ENCODE measurements at places on chromosomes 6 and 20.
A peak's percentile ranks its signal among the peaks of the same experiment; 100 is the strongest.

GRCh38 chr6:107786709-107787588 lies 37.2 kb downstream of the SCML4 start:
- no peak for DNase-seq

- DNase-seq = no peak
Measured at GRCh38 chr20:1941226-1941625, 46.0 kb downstream of the SIRPA start.

DNA sequence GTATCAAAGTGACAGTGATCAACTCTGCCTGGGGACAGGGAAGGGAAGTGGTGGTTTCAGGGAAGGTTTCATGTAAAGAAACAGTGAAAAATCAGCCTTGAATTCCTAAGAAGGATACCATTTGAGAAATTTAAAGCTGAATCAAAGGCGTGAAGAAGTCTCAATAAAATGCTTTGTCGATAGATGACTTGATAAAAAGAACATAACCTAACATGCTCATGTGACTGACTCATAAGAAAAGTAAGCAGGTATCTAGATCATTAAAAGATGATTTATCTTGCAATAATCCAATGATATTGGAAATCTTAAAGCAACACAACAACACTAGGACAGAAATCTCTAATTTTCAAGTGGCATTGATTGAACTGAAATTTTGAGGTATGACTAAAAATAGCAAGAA lies 14.3 kb downstream of the EDN1 start:
- DNase-seq = no peak

GRCh38 chr6:148596891-148597455 lies 149.9 kb upstream of the UST start:
- no peak for DNase-seq

GRCh38 chr6:43188426-43188825 lies 6.4 kb downstream of the CUL9 start:
- no peak for DNase-seq

GRCh38 chr20:55746723-55747122 lies 258.6 kb downstream of the CBLN4 start:
- DNase-seq = no peak

DNA sequence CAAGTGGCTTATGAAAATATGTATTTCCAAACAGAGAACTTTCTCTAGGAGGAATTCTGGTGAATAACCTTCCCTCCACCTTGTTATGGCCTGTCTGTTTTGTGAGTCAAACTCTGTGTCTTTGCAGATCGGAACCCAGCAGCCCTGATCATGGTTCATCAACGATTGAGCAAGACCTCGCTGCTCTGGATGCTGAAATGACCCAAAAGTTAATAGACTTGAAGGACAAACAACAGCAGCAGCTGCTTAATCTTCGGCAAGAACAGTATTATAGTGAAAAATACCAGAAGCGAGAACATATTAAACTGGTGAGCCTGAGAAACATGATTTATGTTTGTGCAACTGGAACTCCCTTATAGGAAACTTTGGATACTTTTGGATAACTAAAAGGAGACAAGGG lies 294.5 kb upstream of the PLCB4 start:
- DNase-seq = no peak

- no peak for DNase-seq
Measured at GRCh38 chr20:17859616-17860232, 108.9 kb downstream of the SNX5 start.

- no peak for DNase-seq
Measured at GRCh38 chr6:150048099-150048498, 20.8 kb downstream of the ULBP3 start.

GRCh38 chr6:113172531-113172966 lies 684.6 kb upstream of the MARCKS start:
- no peak for DNase-seq

- peak; percentile 12 for DNase-seq
Measured at GRCh38 chr6:22838345-22838744, 269.0 kb downstream of the HDGFL1 start.

- no peak for DNase-seq
Measured at GRCh38 chr6:82645536-82646230, 282.1 kb downstream of the TPBG start.

GRCh38 chr6:90000864-90001731 lies 106.8 kb downstream of the GJA10 start:
- no peak for DNase-seq

- DNase-seq = no peak
Measured at GRCh38 chr20:37968841-37969401, 64.3 kb downstream of the TTI1 start.

GRCh38 chr20:57682184-57683101 lies 27.4 kb downstream of the PMEPA1 start:
- DNase-seq = no peak

DNA sequence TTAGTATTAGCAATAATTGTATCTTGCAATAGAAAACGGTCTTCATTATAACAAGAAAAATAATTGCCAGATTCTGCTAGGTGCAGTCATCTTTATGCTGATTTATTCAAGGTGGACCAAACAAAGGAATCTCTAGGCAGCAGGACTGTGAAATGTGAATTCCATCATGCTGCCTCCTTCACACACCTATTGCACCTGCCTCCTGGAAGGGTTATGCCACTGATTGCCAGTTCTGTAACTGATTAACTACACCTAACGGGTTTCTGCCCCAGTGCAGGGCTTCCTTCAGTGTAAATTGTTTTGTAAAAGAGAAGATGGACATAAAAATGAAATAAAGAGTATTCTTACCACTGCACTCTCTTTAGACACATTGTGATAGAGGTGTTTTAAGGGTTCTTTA lies 96.1 kb downstream of the FOXO3 start:
- no peak for DNase-seq

GRCh38 chr6:49333345-49334125 lies 129.5 kb downstream of the MMUT start:
- DNase-seq = no peak

DNA sequence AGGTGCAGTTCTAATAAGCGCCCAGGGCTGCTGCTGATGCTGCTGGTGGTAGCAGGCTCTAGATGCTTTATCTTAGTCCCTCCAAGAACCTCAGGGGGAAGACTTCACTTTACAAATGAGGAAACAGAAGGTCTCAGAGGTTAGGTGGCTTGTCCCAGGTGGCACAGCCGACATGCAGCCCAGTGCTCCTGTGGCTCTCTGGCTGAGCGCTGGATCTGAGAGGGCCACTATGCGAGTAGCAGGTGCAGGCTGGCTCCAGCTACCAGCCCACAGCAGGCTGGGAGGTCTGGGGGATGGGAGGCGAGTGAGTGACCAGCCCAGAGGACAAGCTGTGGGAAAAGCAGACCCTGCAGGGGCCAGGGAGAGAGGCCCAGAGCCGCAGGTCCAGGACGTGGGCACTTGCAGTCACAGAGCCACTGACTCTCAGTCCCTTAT lies 90.9 kb downstream of the PRND start:
- no peak for DNase-seq

- peak; percentile 11 for DNase-seq
Measured at GRCh38 chr6:61210549-61210948, 1075.5 kb downstream of the KHDRBS2 start.
